ENCODE measurements at places on chromosomes 6 and 20.

DNA sequence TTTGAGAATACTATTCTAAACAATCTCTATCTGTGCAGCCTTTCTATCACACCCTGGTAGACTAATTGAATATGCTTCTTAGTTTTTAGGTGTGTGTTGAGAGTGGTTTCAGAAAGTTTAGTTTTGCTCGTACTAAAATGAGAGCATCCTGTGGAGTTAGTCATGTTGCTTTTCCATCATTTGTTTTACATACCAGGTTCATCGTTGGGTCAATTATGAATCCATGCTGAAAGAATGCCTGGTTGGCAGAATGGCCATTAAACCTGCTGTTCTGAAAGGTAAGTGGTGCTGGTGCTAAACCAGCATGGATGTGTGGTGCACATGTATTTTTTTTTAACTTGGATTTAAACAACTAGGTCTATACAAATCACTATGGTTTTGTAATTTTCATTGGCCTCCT lies 49.3 kb downstream of the CYB5R4 start:
- DNase-seq, result no peak

DNA sequence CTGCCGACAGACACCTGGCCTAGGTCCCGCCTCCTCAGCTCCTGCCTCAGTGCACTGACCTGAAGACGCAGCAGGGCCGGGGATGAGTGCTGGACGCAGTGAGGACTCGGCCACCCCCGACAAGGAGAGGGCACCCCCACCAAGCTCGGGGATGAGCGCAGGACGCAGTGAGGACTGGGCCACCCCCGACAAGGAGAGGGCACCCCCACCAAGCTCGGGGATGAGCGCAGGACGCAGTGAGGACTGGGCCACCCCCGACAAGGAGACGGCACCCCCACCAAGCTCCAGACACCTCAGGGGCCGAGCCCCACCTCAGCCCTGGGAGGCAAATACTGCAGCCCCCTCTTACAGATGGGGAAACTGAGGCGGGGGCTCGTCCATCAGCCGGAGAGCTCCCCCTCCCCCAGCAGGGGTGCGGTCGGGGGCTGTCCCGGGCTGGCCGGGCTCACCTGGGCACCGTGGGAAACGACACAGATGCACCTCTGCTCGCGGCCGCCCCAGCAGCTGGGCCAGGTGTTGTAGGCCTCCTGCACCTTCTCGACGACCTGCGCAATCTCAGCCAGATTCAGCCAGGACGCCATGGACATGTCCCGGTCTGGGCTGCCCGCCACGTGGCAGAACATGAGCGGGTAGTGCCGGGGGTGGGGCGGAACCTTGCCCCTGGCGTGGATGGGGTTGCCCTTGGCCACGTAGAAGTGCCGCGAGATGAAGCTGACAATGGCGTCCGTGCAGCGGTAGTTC lies 7.5 kb downstream of the HELZ2 start:
- DNase-seq, result no peak

DNA sequence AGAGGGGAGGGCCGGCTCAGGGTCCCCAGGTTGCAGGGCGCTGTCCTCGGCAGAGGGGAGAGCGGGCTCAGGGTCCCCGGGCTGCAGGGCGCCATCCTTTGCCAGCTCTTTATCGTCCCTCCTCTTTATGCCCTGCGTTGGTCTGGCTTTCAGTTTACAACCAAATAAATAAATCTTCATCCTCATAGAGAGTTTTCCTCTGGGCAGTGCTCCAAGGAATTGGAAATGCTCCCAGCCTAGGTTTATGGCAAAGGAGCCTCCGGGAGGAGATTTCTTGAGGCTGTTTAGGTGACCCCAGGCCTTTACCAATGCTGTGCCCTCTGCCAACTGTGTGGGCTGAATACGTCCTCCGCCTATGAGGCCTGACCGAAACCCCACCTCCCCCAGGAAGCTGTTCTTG lies 60.2 kb downstream of the CHMP4B start:
- no peak for DNase-seq

GRCh38 chr20:21609221-21609620 lies 95.4 kb upstream of the NKX2-2 start:
- DNase-seq, result no peak

DNA sequence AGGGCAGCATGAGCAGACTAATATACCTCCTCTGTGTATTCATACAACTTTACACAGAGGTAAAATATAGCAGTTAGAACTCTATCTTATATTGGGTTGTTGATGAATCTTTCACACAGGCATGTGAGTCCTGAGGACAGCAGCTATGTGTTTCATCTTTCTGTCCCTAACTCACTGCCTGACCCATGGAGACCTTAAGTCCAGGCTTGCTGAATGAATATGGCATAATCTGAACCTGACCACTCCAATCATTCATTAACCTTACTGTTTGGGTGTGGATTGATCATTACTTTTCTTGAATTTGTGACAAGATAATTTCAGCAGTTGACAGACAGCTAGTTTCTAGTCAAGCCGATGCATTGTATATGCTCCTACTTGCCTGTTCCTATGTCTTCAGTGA lies 27.3 kb upstream of the TSPYL1 start:
- no peak for DNase-seq

- no peak for DNase-seq
Measured at GRCh38 chr20:18831830-18832499, 18.4 kb downstream of the SCP2D1 start.

DNA sequence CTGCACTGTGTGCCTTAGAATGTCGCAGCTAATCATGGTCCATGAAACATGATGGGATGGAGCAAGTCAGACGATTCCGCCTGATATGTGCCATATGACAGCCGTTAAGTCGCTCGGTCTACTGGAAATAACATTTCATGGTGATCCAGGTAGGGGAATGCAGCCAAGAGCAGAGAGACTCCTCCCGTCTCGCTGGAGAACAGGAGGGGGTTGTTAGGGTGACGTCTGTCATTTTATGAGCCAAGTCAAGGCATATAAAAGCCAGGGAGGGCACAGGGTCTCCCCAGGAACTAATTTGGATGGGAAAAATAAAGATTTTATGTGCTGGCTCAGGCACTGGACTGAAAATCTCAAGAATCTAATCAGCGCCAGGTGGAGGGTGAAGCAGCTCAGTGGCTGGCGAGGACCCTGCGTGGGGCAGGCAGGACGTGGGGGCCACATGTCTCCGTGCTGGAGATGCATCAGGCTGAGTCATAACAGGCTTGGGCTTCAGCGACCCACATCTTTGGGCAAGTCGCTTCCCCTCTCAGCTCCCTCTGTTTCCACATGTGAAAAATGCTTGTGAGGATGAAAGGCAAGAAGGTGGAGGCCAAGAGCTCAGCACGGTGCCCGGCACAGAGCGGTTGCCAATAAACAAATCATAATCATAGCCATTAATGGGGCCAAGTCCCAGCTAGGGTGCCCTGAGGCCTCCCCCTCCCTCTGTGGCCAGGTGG lies 234.6 kb downstream of the ANKRD60 start:
- no peak for DNase-seq

- DNase-seq, result no peak
Measured at GRCh38 chr6:50264995-50265571, 215.4 kb upstream of the DEFB112 start.

DNA sequence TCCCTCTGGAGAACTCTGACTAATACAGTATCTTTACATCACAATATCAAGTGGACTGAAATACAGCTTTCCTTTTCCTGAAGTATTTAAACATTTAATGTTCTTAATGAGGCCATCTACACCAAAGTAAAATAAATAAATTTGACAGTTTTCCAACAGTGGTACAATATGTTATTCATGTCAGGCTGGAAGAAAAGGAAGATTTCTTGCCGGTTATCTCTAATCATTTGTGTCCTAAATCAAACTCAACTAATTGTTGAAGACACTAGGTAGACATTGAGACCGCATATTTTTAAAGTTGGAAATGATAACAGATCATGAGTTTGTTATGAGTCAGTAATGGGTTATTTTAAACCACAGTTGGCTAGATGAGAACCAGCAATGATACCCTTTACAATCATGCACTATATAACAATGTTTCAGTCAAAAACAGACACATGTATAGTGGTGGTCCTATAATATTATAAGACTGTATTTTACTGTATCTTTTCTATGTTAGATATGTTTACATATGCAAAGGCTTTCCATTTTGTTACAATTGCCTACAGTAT lies 241.6 kb downstream of the LMBRD1 start:
- no peak for DNase-seq

- DNase-seq, result peak; percentile 52
Measured at GRCh38 chr20:23668477-23668951, 20.3 kb downstream of the CST4 start.

- DNase-seq, result no peak
Measured at GRCh38 chr6:52495922-52496321, 75.8 kb downstream of the EFHC1 start.

GRCh38 chr6:163984124-163984936 lies 569.8 kb downstream of the QKI start:
- no peak for DNase-seq

GRCh38 chr6:75830959-75831885 lies 82.2 kb downstream of the MYO6 start:
- peak; percentile 54 for DNase-seq

DNA sequence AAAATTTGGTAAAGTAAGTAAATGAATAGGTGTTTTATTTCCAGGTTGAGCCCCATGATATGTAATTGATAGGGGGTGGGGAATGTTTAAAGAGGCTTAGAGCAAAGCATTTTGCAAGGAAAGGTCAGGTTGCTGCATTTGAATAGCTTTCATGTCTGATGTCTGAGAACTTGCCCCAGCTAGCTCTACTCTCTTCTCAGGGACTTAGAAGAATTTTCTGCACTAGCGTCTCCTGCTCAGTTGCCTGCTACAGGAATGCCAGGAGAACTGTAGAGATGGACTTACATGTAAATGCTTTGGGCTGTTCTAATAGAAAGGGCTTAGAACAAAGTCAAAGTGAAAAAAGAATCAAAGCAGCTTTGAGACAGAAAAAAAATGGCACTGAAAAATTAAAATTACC lies 35.5 kb downstream of the TRMT6 start:
- no peak for DNase-seq

- DNase-seq, result no peak
Measured at GRCh38 chr6:150208611-150209352, 65.9 kb downstream of the PPP1R14C start.

DNA sequence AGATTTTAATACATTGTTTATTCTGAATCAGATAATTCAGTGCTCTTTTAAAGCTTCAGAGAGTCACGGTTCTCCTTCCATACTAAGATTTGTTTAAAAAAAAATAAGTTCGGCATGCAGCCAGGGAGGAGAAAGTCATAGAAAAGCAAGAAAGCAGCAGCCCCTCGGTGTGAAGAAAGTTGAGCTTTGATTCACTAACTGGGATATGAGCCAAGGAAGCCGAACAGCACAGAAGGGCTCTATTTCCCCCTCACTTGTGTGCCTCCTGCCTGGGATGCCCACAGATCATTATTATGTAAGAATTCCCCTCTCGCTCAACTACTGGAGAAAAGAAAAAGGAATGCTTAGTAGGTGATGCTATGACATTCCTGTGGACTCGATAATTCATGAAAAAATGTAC lies 69.3 kb upstream of the SYNJ2 start:
- no peak for DNase-seq

DNA sequence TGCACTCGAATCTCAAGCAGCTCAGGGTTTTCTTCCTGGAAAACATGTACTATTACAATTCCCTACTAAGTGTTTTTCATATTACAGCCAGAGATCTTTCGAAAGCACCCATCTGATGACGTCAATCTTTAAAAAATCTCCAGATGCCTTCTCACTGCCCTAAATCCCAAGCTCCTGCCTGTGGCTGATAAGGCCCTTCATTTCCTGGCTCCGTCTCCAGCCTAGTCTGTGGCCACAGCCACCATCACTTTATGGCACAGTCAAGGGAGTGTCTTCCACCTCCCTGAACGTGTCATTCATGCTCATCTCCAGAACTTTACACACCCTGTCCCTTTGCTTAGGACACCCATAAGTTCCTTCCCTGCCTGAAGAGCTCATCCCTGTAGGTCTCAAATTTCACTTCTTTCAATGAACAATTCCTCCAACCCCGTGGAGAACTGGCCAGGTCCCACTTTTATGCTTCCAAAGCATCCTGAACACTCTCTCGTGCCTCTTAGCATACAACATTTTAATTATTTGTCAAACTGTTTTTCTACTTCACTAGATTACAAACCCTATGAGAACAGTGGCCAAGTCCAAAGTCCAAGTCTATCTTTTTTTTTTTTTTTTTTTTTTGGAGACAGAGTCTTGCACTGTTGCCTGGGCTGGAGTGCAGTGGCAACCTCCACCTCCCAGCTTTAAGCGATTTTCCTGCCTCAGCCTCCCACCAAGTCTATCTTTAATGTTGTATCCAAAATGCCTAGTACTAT lies 106.1 kb upstream of the AGPAT4 start:
- no peak for DNase-seq

- DNase-seq, result no peak
Measured at GRCh38 chr6:89707766-89708165, 69.2 kb upstream of the LYRM2 start.

DNA sequence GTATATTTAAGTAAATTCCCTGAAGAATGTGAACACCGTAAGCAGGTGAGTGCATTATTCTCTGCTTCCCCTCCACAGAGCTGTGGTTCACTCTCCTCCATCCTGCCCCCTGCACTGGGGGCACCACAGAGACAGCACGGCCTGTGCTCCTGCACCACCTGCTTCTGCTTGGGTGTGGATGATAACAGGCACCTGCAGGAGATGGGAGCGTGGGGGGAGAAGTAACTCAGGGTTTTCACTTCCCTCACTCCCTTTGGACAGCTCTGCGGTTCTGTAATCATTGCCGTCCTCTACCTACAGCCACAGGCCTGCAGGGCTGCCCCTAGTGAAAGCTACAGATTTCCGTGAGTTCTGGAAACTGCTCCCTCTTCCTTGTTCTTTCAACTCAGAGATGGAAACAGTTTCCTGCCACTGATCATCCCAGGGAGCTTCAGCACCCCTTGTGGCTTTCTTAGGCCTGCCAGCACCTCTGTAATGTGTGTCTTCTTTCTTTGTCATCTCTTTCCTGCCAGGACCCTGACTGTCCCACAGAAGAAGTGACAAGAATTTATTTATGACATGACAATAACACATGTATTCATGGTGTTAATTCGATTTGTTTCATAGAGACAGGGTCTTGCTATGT lies 21.3 kb upstream of the MICB start:
- no peak for DNase-seq

- DNase-seq, result no peak
Measured at GRCh38 chr6:41689171-41690008, 46.0 kb downstream of the TFEB start.

- DNase-seq, result no peak
Measured at GRCh38 chr20:34310481-34311117, 7.4 kb upstream of the AHCY start.

DNA sequence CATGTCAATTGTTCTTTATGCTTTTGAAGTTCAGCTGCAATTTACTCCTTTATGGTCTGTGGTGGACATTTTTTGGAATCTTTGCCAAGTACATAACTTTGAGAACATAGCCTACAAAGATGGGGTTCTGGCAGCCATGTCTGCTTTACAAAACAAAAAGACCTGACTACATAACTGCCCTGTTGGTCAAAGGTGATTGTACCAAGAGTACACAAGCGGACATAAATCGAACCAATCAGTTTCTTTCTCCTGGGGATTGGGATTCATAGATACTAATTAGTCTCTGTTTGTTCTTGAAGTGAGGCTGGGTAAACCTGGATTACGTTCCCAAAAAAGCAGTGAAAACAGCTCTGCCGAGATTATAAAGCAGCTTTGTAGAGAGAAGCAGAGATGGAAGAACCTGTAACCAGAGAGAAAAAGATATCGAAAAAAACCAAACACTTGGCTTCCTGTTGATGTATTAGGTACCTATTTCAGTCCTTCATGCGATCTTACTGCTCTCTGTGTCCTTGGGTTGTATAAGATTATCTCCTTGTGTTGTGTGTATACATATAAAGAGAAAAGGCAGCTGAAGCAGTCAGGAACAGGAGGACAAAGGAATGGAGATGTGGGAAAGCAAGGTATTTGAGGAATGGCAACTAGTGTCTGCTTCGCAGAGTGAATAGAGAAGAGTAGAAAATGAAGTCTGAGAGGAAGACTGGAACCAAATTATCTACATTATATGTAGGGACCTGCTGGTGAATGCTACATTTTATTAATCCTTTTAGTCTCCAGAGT lies 2.7 kb upstream of the ZFAND3 start:
- no peak for DNase-seq
